Astrocyte of the hippocampus (primary cell): ENCODE measurements at places on chromosomes 3 and 15.

GRCh38 chr3:195771646-195772300 is 40.0 kb downstream of the MUC4 start:
- no peak for DNase-seq

GRCh38 chr3:147422196-147422595 is 13.0 kb downstream of the ZIC1 start:
- DNase-seq = no peak

DNA sequence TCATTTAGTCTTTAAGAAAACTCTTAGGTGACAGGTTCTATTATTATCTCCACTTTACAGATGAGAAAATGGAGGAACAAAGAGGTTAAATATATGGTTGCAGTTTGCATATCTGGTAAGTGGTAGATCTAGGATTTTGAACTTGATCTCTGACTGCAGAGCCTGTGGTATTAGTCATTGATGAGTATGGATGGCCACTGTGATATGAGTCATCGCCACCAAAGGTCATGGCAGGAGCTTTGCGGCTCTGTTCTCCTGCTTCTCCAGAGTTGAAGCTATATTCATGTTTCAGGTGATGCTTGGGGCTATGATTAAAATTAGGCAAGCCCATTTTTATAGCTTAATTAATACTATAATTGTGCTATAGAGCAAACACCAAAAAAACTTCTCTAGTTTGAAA is 306.2 kb upstream of the DPPA4 start:
- DNase-seq = peak; percentile 39

- peak; percentile 11 for DNase-seq
These were observed 26.6 kb downstream of the MASP1 start for GRCh38 chr3:187264911-187265310.

GRCh38 chr15:26722621-26723160 is 50.2 kb downstream of the GABRB3 start:
- DNase-seq = peak; percentile 34

DNA sequence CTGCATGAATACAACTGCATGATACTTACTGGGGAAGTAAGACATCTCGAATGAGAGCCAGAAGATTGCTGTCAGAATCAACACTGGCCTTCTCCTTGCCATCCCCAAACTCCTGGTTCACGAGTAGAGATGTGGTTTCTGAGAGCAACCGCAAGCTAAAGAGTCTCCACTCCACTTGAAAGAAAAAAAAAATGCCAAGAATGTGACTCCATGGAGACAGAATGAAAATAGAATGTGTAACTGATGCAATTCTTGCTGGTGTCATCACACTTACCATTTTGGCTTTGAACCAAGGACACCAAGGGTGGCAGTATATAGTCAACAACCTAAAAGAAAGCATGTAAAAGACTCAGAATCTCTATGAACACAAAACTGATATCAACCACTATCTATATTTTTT is 280.4 kb downstream of the ULK4 start:
- peak; percentile 95 for DNase-seq

DNA sequence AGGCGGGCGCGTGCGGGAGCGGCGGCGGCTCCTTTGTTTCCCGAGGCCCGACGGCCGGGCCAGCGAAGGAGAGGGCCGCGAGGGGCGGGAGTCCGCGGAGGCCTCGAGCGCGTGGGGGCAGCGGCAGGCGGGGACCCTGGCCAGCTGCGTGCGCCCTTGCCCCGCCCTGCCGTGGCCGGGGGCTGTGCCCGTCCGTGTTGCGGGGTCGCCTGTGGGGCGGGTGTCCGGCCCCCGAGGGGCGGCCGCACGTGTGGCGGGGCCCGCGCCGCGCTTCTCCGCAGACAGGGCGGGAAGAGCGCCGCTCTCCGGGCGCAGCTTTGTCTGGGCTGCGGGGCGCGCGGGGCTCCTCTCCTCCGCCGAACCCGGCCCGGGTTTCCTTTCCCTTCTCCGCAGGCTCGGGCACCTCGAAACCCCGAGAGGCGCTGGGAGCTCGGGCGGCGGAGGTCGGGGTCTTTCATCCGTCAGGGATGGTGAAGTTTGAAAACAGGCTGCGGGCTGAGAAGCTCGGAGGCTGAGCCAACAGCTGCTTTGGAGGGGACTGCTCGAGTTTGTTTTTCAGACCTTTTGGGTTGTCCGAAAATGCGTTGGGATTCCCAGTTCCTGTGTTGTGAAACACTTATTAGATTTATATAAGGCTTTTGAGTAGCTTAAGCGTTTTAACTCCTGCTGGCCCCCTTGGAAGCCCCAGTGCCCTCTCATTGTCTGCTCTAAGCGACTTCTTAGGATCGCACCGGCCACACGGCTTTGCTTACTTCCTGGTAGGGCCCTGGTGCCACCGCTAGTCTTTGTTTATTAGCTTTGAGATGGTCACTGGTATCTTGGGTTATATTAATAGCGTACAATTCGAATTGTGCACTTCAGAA is 817 bp downstream of the USP3 start:
- DNase-seq = peak; percentile 70

- DNase-seq = peak; percentile 72
These were observed 83.6 kb upstream of the TSEN2 start for GRCh38 chr3:12400616-12401194.

GRCh38 chr3:181457190-181457589 is 254.5 kb upstream of the SOX2 start:
- peak; percentile 78 for DNase-seq
